ENCODE measurements at places on chromosomes 1 and 21. TPM values are rescaled to one million over a fixed set of nuclear protein-coding genes. Genes with fewer than 3 reads are reported as not detected.

- no peaks in the 10 kb centered on the region for H3K27me3 ChIP-seq
- H3K4me1 ChIP-seq, result no peaks in the 10 kb centered on the region
- no peak for DNase-seq
- no peak overlapping the region for H3K4me3 ChIP-seq
- no peak overlapping the region for H3K27ac ChIP-seq
- H3K36me3 ChIP-seq, result no peaks in the 10 kb centered on the region
Measured at GRCh38 chr21:15343066-15343465, 278.3 kb upstream of the NRIP1 start.

DNA sequence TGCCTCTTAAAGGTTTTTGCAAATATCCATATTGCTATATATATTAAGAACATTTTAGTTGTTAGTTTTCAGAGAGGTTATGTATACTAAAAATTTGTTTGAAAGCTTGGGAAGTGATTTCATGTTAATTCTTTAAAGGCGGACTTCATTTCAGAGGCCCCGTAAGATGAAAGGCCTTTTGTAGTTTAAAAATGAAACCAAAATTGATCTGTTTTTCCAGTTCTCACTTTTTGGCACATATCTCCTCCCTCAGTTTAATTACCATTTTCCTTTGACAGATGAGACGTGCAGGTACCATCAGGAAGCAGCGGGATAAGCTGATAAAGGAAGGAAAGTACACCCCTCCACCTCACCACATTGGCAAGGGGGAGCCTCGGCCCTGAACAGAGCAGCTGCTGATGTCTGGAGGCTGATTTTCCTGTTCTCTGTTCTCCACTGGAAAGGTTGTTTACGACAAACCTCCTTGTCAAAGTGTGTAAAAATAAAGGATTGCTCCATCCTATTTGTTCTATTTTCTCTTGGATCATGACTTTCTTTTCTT lies 8.0 kb downstream of the NDUFS5 start:
- H3K4me1 ChIP-seq, result no peaks in the 10 kb centered on the region
- H3K36me3 ChIP-seq, result peaks cover 74% of the 10 kb centered on the region
- H3K27ac ChIP-seq, result no peak overlapping the region
- no peak overlapping the region for H3K4me3 ChIP-seq

GRCh38 chr1:198860371-198860770 lies 221.5 kb downstream of the PTPRC start:
- H3K27me3 ChIP-seq, result no peaks in the 10 kb centered on the region
- DNase-seq, result no peak
- no peaks in the 10 kb centered on the region for H3K36me3 ChIP-seq
- H3K4me1 ChIP-seq, result peaks cover 15% of the 10 kb centered on the region

Gene AK5
- 2.8 TPM for total RNA-seq

GRCh38 chr1:54372978-54373377 lies 33.2 kb downstream of the SSBP3 start:
- DNase-seq, result no peak
- peaks cover 51% of the 10 kb centered on the region for H3K4me1 ChIP-seq
- no peak overlapping the region for H3K4me3 ChIP-seq

DNA sequence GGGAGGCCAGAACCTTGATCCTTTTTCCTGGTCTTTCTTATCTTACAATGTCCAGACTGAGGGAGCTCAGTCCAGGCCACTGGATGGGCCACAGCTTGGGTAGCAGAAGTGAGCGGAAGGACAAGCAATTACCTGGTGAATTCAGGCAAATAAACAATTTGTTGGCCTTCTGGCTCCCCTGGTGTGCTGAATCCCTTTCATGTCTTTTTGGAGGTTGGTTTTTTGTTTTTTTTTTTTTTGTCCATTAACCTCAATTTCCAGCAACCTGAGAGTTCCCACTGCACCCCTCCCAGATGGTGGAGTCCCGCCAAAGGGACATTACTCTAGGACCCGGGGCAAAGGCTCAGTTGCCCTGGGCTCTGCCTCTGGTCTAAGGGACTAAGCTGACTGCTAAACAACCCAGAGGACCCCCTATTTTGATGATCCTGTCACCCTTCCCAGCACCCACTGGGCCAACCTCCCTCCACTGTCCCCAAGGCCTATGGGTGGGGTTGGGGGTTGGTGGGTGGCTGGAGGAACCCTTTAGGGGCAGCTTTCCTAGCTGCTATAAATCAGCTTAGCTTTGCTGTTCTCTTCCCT lies 85.5 kb downstream of the KCND3 start:
- H3K36me3 ChIP-seq, result no peaks in the 10 kb centered on the region
- no peak overlapping the region for H3K4me3 ChIP-seq
- peaks cover 17% of the 10 kb centered on the region for H3K4me1 ChIP-seq
- H3K27ac ChIP-seq, result no peak overlapping the region
- peaks cover 44% of the 10 kb centered on the region for H3K27me3 ChIP-seq
- no peak for DNase-seq

GRCh38 chr1:203906932-203907331 lies 45.5 kb downstream of the SNRPE start:
- no peaks in the 10 kb centered on the region for H3K4me1 ChIP-seq
- H3K27ac ChIP-seq, result no peak overlapping the region
- no peaks in the 10 kb centered on the region for H3K36me3 ChIP-seq
- DNase-seq, result no peak

Gene IRF6
- total RNA-seq, result 20.9 TPM

- peaks cover 81% of the 10 kb centered on the region for H3K36me3 ChIP-seq
- no peak overlapping the region for H3K4me3 ChIP-seq
- DNase-seq, result no peak
- no peaks in the 10 kb centered on the region for H3K27me3 ChIP-seq
- no peaks in the 10 kb centered on the region for H3K4me1 ChIP-seq
Measured at GRCh38 chr1:32020339-32020738, 6.7 kb downstream of the KHDRBS1 start.

GRCh38 chr1:45804669-45804969 lies 1.2 kb downstream of the MAST2 start:
- H3K36me3 ChIP-seq, result peaks cover 38% of the 10 kb centered on the region
- H3K4me1 ChIP-seq, result peaks cover 3% of the 10 kb centered on the region
- no peak overlapping the region for H3K27ac ChIP-seq
- peak overlapping the region; percentile 95 for H3K4me3 ChIP-seq
- no peaks in the 10 kb centered on the region for H3K27me3 ChIP-seq

DNA sequence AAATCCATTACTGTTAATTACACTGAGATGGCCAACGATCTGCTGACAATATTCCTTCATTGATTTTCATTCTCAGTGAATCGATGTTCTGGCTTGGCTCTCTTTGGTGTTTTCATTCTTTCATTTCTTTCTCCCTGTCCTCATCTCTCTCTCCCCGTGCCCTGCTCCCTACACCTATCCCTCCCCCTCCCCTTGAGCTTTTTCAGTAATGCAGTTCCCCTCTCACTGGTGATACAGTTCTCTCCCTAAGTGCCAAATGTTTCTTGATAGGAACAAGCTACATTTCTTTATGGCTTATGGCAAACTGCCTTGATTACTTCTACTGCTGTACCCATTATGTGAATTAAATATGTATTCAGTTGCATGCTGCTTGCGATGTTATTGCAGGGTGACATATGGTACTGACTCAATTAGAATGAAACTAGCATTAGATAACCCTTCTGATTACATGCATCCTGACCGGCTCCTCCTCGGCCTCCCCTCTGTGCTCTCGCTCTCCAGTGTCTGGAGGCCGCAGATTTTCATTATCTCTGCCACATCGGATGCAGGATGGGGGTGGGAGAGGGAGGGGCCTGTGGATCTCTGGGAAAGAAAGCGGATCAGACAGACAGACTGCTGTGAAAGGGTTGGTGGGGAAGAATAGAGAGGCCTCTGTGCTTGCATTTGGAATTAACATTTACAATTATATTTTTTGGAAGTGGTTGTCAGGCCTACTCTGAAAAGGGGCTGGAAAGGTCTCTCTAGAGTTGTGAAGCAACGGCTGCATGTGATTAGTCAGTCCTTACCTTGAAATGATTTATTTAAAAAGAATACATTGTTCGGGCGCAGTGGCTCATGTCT lies 130.9 kb downstream of the PBX1 start:
- H3K4me1 ChIP-seq, result no peaks in the 10 kb centered on the region
- no peak overlapping the region for H3K4me3 ChIP-seq
- H3K27ac ChIP-seq, result peak overlapping the region; percentile 83
- DNase-seq, result no peak
- H3K36me3 ChIP-seq, result no peaks in the 10 kb centered on the region
- no peaks in the 10 kb centered on the region for H3K27me3 ChIP-seq

Gene NCF2
- 0.55 TPM for total RNA-seq

GRCh38 chr1:154808909-154809262 lies 61.2 kb downstream of the KCNN3 start:
- H3K4me3 ChIP-seq, result no peak overlapping the region
- peaks cover 11% of the 10 kb centered on the region for H3K4me1 ChIP-seq
- no peaks in the 10 kb centered on the region for H3K27me3 ChIP-seq
- no peak overlapping the region for H3K27ac ChIP-seq
- H3K36me3 ChIP-seq, result no peaks in the 10 kb centered on the region

Gene HHAT
- 9.6 TPM for total RNA-seq

DNA sequence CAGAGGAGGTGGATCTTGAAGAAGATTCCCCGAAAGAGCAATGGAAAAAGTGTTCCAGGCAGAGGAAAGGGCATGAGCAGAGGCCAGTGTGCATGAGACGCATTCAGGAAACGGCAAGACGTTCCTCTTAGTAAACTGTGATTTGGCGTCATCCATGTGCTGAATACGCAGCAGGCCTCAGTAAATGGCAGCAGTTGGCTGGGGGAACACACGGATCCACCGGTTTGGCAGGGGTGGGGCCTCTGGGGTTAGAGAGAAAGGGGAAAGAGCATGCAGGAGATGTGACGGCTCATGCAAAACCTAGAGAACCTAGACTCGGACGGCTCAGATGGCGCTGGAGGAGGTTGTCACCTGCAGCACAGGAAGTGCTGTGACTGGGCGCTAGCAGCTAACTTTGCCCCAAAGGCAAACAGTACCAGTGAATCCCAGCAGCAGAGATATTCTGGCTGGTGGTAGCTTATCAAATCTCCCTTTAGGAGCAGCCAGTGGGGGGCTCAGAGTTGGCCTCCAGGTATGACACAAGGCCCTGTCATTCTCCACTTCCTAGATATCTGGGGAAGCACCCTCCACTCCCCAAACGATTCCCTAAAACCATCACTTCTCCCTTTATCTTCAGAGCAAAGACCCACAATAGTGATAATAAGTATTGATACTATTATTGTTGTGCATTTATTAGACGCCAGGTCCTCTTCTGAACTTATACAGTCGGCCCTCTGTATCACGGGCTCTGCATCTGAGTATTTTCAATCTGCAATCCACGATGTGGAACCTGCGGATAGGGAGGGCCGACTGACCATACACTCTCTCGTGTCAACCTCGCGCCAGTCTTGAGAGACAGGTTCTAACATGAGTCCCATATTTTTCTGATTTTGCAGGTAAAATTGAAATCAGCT lies 7.6 kb downstream of the LAPTM5 start:
- H3K27me3 ChIP-seq, result no peaks in the 10 kb centered on the region
- no peaks in the 10 kb centered on the region for H3K36me3 ChIP-seq
- no peak overlapping the region for H3K27ac ChIP-seq
- peaks cover 5% of the 10 kb centered on the region for H3K4me1 ChIP-seq
- DNase-seq, result no peak
- H3K4me3 ChIP-seq, result no peak overlapping the region

DNA sequence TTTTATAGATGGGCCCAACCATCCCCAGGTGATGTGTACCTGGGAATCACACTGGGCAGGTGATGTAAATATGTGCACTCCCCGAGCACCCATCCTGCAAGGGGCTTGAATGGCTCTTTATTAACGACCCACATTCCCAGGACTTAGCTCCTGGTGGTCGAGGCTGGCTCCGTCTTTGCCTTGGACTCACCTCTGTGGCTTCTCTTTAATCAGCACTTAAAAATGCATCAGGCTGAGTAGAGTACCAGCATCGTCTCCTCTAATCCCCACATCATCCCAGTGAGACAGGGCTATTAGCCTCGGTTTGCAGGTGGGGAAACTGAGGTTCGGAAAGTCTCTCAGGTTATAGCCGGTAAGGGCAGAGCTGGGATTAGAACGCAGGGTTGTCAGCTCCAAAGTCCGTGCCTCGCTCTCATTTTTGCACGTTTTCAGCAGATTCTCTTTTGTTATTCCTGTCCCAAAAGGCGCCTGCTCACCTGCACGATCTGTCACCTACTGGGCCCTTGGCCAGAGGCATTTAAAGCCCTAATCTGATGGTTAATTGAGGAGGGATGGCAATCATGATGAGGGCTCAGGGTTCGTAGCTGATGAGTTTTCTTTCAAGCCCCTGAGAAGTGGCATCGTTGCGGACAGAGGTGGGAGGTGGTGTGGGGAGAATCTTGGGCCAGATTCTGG lies 29.4 kb downstream of the SPSB1 start:
- H3K27ac ChIP-seq, result peak overlapping the region; percentile 76
- H3K4me1 ChIP-seq, result peaks cover 34% of the 10 kb centered on the region
- no peak overlapping the region for H3K4me3 ChIP-seq
- DNase-seq, result no peak
- no peaks in the 10 kb centered on the region for H3K36me3 ChIP-seq
- no peaks in the 10 kb centered on the region for H3K27me3 ChIP-seq

- no peak overlapping the region for H3K27ac ChIP-seq
- H3K4me1 ChIP-seq, result no peaks in the 10 kb centered on the region
- no peaks in the 10 kb centered on the region for H3K36me3 ChIP-seq
- H3K4me3 ChIP-seq, result no peak overlapping the region
- no peaks in the 10 kb centered on the region for H3K27me3 ChIP-seq
Measured at GRCh38 chr1:39995973-39996393, 41.0 kb downstream of the MFSD2A start.

DNA sequence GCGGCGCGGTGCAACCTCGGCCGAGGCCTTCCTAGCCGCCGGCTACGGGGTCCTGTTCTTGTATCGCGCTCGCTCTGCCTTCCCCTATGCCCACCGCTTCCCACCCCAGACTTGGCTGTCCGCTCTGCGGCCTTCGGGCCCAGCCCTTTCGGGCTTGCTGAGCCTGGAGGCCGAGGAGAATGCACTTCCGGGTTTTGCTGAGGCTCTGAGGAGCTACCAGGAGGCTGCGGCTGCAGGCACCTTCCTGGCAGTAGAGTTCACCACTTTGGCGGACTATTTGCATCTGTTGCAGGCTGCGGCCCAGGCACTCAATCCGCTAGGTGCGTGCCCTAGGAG lies 379 bp downstream of the PPCS start:
- H3K27ac ChIP-seq, result peak overlapping the region; percentile 27
- H3K4me3 ChIP-seq, result peak overlapping the region; percentile 80
- peaks cover 20% of the 10 kb centered on the region for H3K36me3 ChIP-seq
- no peaks in the 10 kb centered on the region for H3K4me1 ChIP-seq
- peaks cover 5% of the 10 kb centered on the region for H3K27me3 ChIP-seq

DNA sequence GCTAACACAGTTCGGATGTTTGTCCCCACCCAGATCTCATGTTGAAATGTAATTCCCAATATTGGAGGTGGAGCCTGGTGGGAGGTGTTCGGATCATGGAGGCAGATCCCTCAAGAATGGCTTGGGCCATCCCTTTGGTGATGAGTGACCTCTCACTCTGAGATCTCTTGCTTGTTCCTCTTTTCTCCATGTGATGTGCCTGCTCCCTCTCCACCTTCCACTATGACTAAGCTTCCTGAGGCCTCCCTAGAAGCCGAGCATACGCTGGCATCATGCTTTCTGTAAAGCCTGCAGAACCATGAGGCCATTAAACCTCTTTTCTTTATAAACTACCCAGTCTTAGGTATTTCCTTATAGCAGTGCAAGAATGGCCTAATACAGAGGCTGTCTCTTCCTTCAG lies 8.1 kb upstream of the PLA2G5 start:
- no peak for DNase-seq
- H3K4me1 ChIP-seq, result no peaks in the 10 kb centered on the region

Data from endodermal cell (in vitro differentiated cells).